ENCODE measurements at places on chromosomes 5 and 9.

DNA sequence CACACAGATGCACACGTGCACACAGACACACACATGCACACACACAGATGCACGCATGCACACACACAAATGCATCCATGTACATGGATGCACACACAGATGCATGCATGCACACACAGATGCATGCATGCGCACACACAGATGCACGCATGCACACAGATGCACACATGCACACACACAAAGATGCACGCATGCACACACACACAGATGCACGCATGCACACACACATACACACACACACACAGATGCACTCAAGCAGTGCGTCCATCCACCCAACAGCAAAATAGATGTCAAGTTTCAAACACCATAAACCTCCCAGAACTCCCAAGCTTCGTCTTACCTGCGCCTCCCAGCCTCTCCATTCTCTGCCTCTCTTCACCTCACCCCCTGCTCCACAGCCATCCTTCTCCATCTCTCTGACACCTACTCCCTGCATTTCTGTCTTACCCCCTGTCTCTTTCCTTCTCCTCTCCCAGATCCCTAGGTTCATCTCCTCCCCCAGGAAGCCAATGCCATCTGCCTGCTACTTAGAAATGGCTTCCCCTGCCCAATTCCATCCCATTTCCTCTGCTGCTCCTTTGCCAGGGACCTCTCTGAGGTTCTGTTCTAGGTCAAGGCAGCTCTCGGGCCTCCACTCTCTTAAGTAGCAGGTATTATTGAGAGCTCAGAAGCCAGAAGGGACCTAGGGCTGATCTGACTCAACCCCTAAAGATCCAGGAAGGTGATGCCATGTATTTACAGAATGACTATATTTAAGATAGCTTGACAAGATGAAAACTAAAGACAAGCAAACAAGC lies 297.2 kb downstream of the MED10 start:
- H3K4me1 ChIP-seq, result no peaks in the 10 kb centered on the region
- H3K36me3 ChIP-seq, result no peaks in the 10 kb centered on the region
- H3K4me3 ChIP-seq, result no peak overlapping the region
- H3K27ac ChIP-seq, result no peak overlapping the region
- DNase-seq, result no peak

DNA sequence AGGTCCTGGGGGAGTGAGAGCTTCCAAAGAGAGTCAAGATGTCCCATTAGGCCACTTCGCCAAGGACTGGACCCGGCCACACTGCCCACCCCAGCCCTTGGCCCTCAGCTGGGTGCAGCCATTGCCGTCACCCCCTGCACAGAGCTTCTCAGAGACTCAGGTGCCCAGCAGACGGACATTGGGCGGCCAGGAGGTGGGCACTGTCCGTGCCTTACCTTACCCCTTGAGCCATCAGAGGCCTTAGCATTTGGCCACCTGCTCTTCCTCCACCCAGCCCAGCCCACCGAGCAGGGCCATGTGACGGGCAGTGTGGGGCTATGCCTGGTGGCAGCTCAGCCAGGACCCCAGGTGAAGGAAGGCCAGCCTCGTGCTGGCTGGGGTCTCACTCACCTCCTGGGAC lies 3.3 kb upstream of the DNLZ start:
- no peaks in the 10 kb centered on the region for H3K27me3 ChIP-seq
- H3K4me3 ChIP-seq, result no peak overlapping the region
- no peak for DNase-seq
- H3K36me3 ChIP-seq, result no peaks in the 10 kb centered on the region
- no peak overlapping the region for H3K27ac ChIP-seq

GRCh38 chr5:119200795-119201194 lies 129.9 kb downstream of the DMXL1 start:
- DNase-seq, result no peak
- H3K4me3 ChIP-seq, result no peak overlapping the region
- H3K36me3 ChIP-seq, result peaks cover 25% of the 10 kb centered on the region

DNA sequence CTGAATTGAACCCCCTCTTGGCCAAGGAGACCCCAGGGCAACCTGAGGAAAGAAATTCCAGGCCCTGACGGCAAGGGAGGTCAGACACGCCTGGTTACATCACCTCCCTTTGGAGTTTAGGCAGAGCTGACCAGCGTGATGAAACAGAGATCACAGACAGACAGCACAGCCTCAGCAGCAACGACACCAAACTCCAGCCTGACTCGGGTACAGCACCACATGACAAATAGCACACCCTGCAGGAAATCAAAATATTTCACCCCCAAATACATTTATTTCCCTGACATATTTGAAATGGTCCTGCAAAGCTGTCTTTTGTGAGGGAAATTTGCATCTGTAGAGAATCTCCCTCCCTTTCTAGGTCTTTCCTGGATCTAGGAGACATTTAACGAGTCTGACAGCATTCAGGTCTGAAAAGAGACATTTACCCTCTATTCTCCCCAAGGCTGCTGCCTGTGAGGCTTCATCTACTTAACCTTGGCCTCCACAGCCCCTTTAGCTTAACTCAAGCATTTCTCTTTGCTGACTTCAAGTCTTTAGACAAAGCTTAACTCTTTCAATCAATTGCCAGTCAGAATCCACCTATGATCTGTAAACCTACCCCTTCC lies 2.6 kb downstream of the QSOX2 start:
- H3K36me3 ChIP-seq, result no peaks in the 10 kb centered on the region
- no peak overlapping the region for H3K27ac ChIP-seq
- H3K4me3 ChIP-seq, result no peak overlapping the region
- DNase-seq, result no peak
- no peaks in the 10 kb centered on the region for H3K27me3 ChIP-seq

GRCh38 chr5:171945476-171945875 lies 61.0 kb downstream of the FBXW11 start:
- H3K27me3 ChIP-seq, result no peaks in the 10 kb centered on the region
- peaks cover 3% of the 10 kb centered on the region for H3K4me1 ChIP-seq
- H3K27ac ChIP-seq, result no peak overlapping the region
- H3K4me3 ChIP-seq, result no peak overlapping the region
- no peak for DNase-seq
- no peaks in the 10 kb centered on the region for H3K36me3 ChIP-seq

DNA sequence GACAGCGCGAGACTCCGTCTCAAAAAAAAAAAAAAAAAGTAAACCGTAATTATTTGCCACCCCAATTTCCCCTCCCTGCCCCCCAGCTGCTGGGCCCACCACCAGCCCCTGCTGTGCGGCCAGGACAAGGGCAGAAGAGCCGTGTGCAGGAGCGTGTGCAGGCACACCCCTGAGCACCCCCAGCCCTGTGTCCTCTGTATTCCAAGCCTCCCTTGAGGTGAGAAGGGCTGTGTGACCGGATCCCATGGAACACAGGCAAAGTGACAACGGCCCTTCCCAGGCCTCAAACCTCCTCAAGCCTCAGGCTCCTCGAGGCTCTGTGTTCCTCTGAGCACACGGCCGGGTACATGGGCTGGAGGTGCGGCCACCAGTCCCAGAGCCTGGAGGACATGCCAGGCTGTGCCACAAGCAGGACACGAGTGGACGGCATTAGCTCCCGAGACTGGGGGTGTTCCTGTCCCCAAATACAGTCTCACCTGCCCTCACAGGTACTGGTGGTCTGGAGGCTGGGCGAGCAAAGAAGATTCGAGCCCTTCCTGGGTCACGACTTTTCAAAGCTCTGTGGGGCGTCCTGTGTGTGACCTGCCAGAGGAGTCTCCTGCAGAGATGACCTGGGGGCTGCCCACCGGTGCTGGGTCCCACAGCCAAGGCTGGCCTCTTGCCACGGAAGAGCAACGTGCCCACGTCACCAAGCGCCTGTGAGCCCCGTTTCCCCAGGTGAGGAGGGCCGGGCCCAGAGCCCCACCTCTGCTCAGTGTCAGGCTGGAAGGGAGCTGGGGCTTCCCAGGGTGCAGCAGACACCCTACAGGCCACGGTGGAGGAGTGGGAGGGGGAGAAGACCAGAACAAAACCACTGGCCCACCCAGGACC lies 47.1 kb upstream of the SIMC1 start:
- no peak overlapping the region for H3K4me3 ChIP-seq
- H3K27ac ChIP-seq, result no peak overlapping the region
- DNase-seq, result no peak
- H3K36me3 ChIP-seq, result no peaks in the 10 kb centered on the region
- H3K27me3 ChIP-seq, result no peaks in the 10 kb centered on the region
- no peaks in the 10 kb centered on the region for H3K4me1 ChIP-seq

GRCh38 chr9:135961811-135962695 lies 880 bp upstream of the UBAC1 start:
- no peak overlapping the region for H3K27ac ChIP-seq
- H3K36me3 ChIP-seq, result no peaks in the 10 kb centered on the region
- DNase-seq, result no peak

DNA sequence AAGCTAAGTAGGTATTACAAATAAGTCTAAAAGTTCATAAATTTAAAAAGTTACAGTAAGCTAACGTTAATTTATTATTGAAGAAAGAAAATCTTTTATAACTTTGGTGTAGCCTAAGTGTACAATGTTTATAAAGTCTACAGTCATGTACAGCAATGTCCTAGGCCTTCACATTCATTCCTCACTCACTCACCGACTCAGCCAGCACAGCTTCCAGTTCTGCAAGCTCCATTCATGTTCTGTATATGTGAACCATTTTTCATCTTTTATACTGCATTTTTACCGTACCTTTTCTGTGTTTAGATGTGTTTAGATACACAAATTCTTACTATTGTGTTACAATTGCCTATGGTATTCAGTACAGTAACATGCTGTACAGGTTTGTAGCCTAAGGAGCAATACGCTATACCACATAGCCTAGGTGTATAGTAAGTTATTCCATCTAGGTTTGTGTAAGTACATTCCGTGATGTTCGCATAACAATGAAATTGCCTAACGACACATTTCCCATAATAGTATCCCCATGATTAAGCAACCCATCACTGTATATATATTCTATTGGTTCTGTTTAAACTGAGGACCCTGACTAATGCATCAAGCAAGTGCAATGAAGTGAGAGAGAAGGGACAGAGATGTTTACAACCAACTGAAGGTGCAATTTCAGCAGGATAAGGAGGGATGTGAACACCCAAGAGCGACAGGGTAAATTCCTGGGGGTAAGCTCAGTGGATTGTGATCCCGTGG lies 88.9 kb upstream of the TRIO start:
- H3K27me3 ChIP-seq, result no peaks in the 10 kb centered on the region
- no peaks in the 10 kb centered on the region for H3K4me1 ChIP-seq
- no peak for DNase-seq
- H3K36me3 ChIP-seq, result no peaks in the 10 kb centered on the region
- H3K4me3 ChIP-seq, result no peak overlapping the region
- no peak overlapping the region for H3K27ac ChIP-seq

DNA sequence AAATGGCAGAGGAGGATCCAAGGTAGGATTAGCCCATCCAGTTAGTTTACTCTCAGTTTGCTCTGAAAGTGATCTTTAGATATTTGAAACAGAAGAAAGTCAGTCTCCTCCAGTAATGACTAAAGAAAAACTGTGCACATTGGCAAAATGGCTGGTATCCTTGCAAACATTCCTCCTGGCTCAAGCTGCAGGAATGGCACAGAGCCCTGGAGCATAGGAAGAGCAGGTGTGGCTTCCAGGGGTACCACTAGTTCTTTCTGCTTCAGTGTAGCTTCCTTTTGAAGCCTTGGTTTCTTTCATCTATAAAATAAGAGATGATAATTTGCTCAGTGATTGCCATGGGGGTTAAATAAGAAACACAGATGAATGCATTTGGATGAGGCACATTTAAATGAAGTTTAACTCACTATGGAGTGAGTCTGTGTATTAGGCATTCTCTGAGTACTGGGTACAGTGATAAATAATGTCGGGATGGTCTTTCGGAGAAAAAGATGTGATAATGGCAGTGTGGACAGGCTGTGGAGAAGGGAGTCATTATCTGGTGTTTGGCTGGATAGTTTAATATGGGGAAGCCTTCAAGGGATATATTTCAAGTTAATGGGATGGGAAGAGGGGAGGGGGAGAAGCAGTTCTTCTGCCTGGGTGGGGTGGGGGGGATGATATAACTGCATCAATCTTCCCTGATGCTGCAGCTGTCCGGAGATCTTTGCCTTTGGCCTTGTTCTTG lies 217.3 kb upstream of the KLF4 start:
- no peak overlapping the region for H3K4me3 ChIP-seq
- peaks cover 4% of the 10 kb centered on the region for H3K4me1 ChIP-seq
- no peaks in the 10 kb centered on the region for H3K27me3 ChIP-seq
- H3K27ac ChIP-seq, result no peak overlapping the region
- DNase-seq, result no peak
- H3K36me3 ChIP-seq, result no peaks in the 10 kb centered on the region

- no peaks in the 10 kb centered on the region for H3K4me1 ChIP-seq
- no peaks in the 10 kb centered on the region for H3K36me3 ChIP-seq
- DNase-seq, result no peak
- H3K27me3 ChIP-seq, result no peaks in the 10 kb centered on the region
- H3K4me3 ChIP-seq, result no peak overlapping the region
- no peak overlapping the region for H3K27ac ChIP-seq
Observed at GRCh38 chr5:7686794-7687193, 164.1 kb downstream of the CFAP90 start.

- no peaks in the 10 kb centered on the region for H3K36me3 ChIP-seq
- no peak for DNase-seq
- no peaks in the 10 kb centered on the region for H3K27me3 ChIP-seq
- H3K4me3 ChIP-seq, result no peak overlapping the region
Observed at GRCh38 chr5:78690253-78690972, 41.8 kb upstream of the LHFPL2 start.

- peaks cover 2% of the 10 kb centered on the region for H3K4me1 ChIP-seq
- no peaks in the 10 kb centered on the region for H3K36me3 ChIP-seq
- H3K27ac ChIP-seq, result no peak overlapping the region
- H3K27me3 ChIP-seq, result no peaks in the 10 kb centered on the region
- no peak overlapping the region for H3K4me3 ChIP-seq
Observed at GRCh38 chr9:110015759-110016158, 192.2 kb downstream of the C9orf152 start.

- H3K27me3 ChIP-seq, result peaks cover 7% of the 10 kb centered on the region
- H3K36me3 ChIP-seq, result no peaks in the 10 kb centered on the region
- DNase-seq, result no peak
- H3K4me1 ChIP-seq, result no peaks in the 10 kb centered on the region
Observed at GRCh38 chr9:101026824-101027223, 1.7 kb upstream of the PLPPR1 start.

DNA sequence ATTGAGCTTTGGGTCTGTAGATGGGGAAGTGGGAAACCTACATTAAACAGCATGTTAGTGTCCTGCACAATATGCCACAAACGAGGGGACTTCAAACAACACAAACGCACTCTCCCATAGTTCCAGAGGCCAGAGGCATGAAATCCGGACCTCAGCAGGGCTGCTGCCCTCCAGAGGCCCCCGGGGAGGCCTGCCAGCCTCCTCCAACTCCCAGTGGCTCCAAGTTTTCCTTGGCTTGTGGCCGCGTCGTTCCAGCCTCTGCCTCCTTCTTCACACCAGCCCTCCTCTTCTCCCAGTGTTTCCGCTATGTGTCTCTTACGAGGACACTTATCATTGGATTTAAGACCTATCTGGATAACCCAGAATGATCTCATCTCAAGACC lies 13.3 kb upstream of the COL5A1 start:
- H3K27me3 ChIP-seq, result no peaks in the 10 kb centered on the region

DNA sequence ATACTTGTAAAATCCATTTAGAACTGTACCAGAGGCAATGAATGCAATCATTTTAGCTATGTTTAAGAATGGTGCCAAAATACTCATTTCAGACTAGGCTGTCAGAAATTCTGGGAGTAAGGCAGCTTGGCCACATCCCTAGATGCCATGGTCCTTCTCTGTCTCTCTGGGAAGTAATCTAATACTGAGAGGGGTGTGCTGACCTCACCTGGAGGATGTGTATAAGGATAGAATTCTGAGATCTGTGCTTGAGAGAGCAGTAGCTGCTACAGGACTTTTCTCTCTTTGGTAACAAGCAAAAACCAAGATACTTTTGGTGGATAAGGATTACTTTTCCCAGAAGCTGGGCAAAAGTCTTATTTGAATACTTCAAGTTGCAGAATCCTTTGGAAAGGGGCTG lies 68.1 kb upstream of the MRPS30 start:
- no peak overlapping the region for H3K4me3 ChIP-seq
- no peak for DNase-seq
- no peaks in the 10 kb centered on the region for H3K36me3 ChIP-seq
- H3K27me3 ChIP-seq, result no peaks in the 10 kb centered on the region
- no peaks in the 10 kb centered on the region for H3K4me1 ChIP-seq

Data from thoracic aorta (tissue), 2 donors.